NCI-H187 (cell line): ENCODE measurements at places on chromosomes 4 and X.
A peak's percentile ranks its signal among the peaks of the same experiment; 100 is the strongest.

- no peak for DNase-seq
These were observed 40.3 kb downstream of the MAML3 start for GRCh38 chr4:140113653-140114052.

DNA sequence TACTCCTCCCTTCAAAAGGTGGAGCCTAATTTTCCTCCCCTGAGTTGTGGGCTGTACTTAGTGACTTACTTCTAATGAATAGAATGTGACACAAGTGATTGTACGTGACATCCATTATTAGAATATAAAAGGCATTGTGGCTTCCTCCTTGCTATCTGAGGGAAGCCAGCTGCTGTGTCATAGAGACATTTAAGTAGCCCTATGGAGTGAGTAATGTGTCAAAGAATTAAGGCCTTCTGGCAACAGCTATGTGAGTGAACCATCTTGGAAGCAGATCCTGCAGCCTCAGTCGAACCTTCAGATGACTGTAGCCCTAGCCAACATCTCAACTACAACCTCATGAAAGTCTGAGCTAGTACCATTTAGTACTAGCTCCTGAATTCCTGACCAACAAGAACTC is 76.1 kb downstream of the BCOR start:
- DNase-seq: no peak

GRCh38 chr4:38860788-38861424 is 4.3 kb upstream of the TLR6 start:
- DNase-seq: peak; percentile 37

- DNase-seq: no peak
These were observed 80.8 kb upstream of the TLR2 start for GRCh38 chr4:153603258-153603657.

GRCh38 chr4:99894161-99894997 is at the start of gene LAMTOR3:
Gene LAMTOR3 (minus strand): TSS chr4:99894427. CDS start chr4:99893963, 464 bp downstream.
- DNase-seq: peak; percentile 65

DNA sequence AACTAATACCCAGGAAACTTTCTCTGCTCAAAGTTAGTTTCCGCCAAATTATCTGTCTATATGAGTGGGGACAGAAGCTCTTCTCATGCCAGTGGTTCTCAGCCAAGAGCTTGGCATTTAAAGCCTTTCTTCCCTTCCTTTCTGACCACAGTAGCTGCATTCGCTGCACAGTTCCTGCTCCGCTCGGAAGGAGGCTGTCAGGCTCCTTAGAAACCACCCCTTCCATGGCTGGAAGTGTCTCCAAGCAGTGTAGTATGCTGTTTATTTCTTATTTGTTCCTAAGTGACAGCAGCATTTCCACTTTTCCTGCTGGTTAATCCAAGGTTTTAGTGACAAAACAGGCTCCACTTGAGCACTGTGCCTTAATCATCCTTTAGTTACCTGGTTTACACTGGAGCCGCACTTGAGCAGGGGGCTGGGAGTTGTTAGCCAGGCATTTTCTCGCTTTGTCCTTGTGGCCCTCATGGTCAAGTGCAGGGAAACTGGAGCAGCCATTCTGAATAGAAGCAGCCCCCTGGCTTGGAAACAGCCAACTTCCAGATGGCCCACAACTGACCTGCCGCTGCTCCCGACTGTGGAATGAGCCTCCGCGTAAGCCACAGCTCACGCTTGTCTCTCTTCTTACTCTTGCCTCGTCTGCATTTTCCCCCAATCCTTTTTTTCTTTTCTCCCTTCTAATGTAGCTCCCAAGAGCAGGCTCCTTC is 739.4 kb upstream of the TENM3 start:
- peak; percentile 49 for DNase-seq

DNA sequence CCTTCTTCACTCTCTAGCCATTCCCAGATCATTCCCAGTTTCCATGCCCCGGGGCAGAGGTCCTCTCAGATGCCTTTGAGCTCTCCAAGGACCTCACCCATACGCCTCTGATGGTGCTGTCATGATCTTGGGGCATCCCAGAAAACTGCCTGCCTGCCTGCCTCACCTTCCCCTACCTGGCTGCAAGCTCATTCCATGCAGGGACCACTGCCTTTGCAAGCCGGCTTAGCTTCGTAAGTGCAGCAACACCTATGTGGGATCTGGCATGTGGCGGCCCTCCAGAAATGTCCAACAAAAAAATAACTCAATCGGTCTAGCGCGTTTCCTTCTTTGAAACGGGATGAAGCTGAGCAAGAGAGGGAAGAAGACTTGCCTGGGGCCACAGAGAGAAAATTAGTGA is 53.0 kb downstream of the C4orf50 start:
- no peak for DNase-seq

DNA sequence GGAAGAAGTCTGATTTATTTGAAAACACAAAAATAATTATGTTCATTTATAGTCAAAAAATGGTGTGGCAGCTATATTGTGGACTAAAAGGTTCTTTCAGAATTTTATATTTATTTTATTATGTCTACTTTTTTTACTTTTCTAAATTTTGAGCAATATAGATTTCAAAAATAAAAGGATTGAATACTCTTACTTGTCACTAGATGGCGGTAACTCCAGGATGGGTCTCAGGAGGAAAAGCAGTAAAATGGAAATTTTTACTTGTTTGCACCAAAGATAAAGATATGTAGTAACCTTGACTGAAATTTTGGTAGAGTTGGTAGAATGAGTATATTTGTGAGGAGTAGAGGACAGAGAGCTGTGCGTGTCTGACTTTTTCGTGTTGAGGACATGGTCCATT is 14.5 kb upstream of the DACH2 start:
- DNase-seq: no peak

- no peak for DNase-seq
These were observed 33.6 kb upstream of the ENPEP start for GRCh38 chr4:110442309-110442708.

GRCh38 chrX:122788216-122788615 is 395.9 kb upstream of the GRIA3 start:
- no peak for DNase-seq

DNA sequence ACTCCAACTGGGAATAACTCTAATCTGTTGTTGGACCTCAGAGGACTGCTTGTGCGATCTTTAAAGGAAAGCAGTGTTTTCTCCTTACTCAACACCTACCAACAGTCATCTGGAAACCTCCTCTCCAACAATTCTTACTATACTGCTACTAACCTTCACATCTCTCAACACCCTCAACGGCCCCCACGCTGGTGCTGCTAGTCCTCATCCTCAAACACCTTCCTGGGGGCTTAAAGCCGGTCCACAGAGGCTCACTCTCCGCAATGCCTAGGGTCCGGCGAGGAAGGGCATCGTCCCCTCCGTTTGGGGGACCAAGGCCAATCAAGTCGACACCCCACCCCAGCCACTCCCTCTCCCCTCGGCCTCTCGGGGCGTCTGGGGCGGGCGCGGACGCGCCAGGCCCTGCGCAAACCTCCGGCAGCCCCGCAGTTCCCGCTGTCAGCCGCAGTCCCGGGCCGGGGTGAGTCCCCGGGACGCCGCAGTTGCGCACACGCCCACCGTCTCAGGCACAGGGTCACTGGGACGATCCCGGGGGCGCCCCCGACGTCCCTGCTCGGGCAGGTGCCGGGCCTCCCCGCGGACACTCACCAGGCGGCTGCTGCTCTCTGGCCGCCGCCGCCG is 418 bp downstream of the TAB3 start:
- no peak for DNase-seq

DNA sequence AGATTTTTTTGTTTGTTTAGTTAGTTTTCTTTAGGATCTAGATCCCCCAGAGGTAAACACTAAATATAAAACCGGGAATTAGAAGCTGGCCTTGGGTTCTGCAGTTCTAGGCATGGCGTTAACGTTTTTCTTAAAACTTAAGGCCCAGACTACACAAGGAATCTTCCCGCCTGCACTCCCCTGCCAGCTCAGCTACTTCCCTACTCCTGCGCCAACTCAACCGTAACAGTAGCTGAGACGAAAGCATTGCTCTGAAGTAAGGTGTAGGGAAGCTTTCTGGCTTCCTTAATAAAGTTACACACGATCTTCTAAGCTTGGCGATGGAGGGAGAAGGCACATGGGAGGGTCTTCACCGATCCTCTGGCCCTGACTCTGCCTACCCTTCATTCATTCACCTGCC is 37.1 kb downstream of the CPE start:
- DNase-seq: no peak

DNA sequence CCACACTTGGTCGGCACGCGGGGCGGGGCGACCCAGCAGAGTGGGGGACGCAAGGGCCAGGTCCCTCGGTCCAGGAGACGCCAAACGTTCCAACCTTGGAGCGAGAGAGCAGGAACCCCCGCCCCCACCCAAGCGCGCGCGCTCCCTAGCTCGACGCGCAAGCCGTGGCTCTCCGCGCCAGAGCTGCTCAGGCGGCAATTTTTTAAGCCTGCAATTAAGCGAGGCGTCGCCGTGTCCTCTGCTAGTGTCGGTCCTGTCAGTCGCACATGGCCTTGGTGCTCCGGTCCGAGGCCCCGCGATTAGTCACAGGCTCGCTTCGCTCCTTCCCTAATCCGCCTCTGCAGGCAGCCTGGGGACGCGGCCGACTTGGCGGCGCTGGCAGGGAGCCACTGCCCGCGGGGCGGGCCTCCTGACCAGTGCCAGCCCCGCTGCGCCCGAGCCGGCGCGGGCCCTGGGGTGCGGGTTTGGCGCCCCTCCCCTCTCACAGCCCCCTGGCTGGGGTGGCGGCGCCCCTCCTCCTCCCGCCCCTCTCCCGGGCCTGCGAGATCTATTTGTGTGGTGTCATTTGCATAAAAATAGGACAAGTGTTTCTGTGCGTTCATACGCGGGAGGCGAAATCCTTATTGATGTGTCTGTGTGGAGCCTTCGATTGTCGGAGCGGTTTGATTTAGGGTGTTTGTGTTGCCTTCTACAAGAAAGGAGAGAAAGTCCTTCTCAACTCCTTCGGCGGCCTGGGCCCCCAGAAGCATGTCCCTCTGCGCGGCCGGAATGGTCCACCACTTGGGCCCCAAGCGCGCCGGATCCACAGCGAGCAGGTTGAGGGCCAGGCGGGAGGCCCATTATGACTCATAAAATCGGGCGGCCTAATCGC is 9.8 kb upstream of the BCOR start:
- DNase-seq: no peak

DNA sequence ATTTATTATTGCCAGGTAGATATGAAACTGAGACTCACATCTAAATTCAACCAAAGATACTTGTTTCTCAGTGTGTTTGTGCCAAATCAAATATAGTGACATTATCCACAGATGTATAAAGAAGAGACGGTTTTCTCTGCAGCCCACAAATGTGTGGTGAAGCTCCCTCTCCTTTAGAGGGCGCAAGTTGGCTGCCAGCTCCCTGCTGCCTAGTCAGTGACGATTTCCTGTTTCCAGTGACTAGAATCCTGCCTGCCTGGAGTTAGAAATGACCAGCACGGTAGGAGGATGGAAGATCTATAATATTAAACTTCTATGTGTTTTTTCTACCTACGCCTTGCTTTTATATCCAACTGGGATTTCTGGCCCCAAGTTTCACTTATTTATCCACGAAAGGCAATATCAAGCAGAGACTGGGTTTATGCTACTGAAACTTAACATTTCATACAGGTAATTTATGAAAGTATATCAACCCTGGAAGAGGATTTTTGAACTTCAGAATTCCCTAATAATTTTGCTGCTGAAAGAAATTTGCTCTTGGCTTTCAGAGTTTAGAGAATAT is 1793.7 kb upstream of the TENM3 start:
- DNase-seq: no peak
